NCI-H1436 (cell line): ENCODE measurements at places on chromosomes 4 and X.
A peak's percentile ranks its signal among the peaks of the same experiment; 100 is the strongest.

DNA sequence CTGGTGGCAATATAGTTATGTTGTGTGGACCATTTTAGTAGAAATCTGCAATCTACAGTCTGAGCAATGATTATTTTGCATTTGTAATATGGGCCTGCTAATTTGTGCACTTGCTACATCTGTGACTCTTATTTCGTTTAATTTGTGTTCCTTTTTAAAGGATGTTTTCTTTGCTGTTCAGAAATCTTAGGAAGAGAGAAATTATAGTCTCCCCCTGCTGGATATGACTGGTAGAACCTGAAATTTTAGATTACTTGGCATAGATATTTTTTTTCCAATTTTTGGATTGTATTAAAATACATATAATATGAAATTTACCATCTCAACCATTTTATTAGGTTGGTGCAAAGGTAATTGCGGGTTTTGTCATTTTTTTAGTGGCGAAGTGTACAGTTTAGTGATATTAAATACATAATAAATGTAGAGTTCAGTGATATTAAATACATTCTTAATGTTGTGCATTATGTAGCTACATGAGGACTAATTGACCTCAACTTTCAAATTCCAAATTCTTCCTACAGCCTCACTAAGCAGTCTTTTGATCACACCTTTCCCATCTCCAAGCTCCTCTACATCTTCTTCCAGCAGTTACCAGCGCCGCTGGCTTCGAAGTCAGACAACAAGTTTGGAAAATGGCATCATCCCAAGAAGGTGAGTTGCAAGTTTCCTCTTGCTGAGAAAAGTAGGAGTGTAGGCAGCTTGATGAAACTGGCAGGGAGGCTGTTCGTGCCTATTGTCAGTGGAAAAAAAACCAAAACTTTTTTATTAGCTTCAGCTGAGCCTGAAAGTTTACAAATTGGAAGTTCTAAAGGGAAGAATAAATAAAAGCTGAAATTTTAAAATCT lies 82.2 kb downstream of the FNIP2 start:
- peak; percentile 5 for DNase-seq

- no peak for DNase-seq
Observed at GRCh38 chr4:74934016-74934831, 1.3 kb downstream of the PARM1 start.

- no peak for DNase-seq
Observed at GRCh38 chr4:188246488-188246887, 107.2 kb downstream of the TRIML1 start.

DNA sequence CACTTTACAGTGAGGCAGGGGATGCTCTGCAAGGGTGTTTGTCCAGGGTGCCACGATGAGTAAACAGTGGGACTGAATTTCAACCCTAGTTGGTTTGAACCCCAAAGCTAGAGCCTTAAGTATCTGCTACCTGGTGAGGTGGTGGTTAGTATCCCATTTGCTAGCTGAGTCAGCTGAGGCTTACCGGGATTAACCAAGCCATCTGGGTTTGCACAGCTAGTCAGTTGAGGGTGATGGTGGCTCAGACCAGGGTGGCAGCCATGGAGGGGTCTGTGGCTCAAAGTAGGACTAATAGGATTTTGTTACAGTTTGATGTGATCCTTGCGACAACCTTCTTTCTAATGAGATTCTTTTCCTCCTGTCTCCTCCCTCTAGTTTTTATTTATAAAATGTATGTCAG lies 1.9 kb downstream of the EVC start:
- no peak for DNase-seq

- DNase-seq = no peak
Observed at GRCh38 chr4:2064276-2064991, 5.3 kb downstream of the NAT8L start.

DNA sequence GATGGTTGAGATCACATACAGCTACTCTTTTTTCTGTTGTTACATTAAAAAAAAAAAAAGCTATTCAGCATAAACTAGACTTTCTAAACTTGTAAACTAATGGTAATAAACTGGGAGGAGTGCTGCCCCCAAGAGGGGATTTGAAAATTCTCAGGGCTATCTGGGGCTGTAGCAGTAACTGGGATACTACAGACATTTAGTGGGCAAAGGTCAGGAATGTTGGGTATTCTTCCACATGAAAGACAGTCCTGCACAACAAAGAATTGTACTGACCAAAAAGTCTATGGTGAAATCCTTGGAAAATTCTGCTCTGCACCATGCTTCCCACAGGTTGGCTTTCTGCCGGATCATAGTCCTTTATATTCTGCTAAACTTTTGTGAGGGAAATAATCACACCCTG lies 232.6 kb upstream of the BOD1L1 start:
- DNase-seq = no peak

- DNase-seq = no peak
Observed at GRCh38 chr4:60450054-60450453, 750.1 kb upstream of the ADGRL3 start.

GRCh38 chr4:188106454-188106853 lies 2.9 kb downstream of the TRIML2 start:
- DNase-seq = no peak

DNA sequence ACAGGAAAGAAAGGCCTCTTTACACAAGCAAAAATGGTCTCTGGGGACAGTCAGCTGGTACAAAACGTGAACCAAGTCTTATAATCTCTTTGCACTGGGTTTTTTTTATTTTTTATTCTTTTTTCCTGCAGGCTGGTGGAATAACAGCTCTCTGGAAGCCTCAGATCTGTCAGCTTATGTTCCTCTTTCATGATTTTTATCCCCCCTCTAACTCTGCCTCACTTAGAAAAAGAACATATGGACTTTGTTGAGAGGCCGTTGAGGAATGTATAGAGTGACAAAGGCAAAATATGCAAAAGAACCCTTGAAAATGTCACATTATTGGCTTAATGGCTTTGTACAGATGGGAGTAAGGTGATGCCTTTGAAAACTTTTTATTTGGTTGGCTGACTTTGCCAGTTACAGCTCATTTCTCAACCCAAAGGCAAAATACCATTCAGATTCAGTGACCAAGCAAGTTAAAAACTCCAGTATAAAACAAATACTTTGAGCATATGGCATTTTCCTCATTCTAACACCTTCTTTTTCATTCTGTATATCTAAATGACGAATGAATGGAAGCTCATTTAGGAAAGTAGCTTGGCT lies 111.1 kb downstream of the RNF150 start:
- DNase-seq = no peak

DNA sequence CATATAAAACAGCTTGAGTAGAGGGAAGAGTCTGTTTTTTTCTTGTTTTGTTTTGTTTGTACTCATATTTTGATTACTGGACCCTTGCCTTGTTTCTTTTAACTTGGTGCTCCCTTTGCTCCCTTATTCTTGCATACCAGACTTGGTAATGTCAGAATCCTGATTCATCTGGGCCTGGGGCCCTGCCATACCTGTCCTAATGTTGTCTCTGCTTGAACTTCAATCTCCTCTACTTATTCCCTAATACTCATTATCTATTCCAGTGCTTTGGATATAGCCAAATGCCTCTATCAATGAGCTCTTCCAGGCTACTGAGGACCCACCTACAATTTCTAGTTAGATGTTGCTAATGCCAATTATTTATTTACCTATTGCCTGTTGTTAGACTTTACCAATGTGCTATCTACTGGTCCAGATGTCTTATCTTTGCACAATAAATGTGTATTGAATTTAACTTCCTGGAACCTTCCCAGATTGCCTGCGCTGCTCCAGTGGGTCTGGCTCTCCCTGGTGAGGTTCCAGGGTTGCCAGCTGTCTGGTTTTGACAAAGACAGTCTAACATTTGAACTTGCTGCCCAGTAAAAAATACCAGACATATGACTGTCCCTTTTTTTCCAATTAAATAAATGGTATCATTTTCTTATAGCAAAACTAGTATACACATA lies 64.4 kb upstream of the ACSL4 start:
- no peak for DNase-seq

- DNase-seq = no peak
Observed at GRCh38 chr4:21001490-21001889, 301.2 kb downstream of the PACRGL start.

DNA sequence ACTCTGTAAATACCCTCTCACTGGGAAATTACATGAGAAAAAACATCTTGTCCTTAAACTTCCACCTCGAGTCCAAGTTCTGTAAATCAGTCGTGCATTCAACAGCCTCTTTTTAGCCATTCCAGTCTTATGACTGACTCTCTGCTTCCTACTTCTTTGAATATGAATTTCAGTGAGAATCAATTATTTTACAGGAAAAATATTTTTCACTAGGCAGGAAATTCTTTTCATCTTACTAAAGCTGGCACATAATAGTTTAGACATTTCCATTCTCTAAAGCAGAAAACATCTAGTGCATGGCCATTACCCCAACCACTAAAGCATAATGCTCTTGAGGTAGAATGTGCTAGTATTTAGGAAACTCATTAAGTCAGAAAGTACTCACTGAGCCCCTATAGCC lies 565.7 kb upstream of the FAT1 start:
- no peak for DNase-seq

DNA sequence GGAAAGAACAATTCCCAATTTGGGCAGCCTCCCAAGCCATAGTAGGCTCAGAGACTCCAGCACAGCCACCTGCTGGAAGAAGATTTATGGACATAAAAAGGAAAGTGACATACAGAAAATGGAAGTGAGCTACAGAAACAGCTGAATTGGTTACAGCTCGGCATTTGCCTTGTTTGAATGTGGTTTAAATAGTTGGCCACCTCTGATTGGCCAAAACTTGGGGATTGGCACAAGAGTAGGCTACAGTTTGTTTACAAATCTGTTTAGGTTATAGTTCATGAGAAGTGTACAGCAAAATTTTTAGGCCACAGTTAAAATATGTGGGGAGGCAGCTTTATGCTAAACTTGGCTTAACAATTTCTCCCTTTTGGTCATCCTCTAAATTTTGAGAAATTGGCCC lies 150.4 kb downstream of the MAGEC1 start:
- DNase-seq = no peak

GRCh38 chr4:139815778-139816601 lies 150.4 kb downstream of the MGST2 start:
- peak; percentile 51 for DNase-seq

GRCh38 chrX:134547047-134547679 lies 87.2 kb downstream of the HPRT1 start:
- DNase-seq = no peak

DNA sequence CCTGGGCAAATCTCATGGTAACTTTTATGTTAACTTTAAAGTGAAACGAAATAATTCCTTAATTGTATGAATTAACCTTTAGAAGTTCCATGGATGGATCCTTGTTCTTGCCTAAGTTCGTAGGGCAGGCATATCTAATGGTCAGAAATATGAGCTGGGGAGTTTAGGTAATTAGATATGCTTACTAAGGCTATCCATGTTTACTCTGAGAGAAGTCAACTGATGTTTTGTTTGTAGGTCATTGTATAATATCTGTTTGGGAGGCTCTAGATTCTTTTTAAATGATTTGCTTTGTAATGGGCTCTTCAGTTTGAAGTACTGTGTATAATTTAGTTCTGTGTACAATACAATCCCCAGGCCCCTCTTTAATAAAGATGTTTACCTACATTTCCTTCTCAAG lies 117.0 kb downstream of the DCK start:
- DNase-seq = no peak
